ENCODE measurements at places on chromosomes 2 and 18.

DNA sequence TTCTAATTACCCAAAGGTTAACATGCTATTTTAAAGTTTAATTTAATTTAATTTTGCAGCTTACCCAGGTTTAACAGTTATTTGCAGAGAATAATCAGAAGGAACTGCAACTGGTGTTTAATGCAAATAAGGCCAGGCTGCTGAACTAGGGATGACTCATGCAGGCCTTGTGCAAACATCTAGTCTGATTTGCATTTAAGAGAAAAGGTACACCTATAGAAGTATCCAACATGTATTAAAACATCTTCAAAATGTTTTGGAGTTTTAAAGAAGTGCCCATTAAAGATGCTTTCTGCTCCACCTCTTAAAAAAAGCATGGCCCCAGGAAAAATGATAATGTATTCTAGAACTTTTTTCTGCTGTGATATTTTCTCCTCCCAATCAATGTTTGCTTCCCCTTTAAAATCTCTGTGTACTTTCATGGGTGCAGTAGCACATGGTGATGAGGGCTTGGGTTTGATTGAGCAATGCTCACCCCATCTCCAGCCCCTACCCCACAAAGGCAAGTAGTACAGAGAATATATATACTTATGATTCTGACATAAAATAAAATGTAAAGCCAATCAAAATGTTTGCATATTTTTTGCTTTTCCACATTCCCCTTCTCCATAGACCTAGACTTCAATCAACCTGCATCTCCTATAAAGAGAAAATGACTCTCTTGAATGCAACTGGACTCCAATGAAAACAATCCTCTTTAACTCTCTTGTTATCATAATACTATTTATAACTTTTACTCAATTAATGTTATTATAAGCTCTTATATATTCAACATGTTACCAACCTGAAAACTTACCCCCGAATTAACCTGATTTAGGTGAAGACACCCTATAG lies 54.1 kb downstream of the ATP8B1 start:
- H3K27me3 ChIP-seq: no peaks in the 10 kb centered on the region
- H3K4me3 ChIP-seq: no peak overlapping the region
- no peaks in the 10 kb centered on the region for H3K36me3 ChIP-seq
- no peaks in the 10 kb centered on the region for H3K4me1 ChIP-seq

DNA sequence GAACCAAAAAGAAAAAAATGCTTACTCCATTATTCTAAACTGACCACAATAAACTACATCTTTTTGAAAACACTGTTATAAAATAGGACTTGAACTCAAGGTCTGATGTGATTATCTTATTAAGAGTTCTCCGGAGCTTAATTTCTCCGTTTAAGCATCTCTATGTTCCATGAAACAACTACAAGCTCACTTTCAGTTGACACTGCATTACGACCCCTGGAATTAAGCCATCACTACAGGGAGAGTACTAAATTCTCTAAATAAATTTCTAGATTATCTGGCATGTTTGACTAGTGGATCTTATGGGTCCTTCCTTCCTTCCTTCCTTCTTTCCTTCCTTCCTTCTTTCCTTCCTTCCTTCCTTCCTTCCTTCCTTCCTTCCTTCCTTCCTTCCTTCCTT lies 249.0 kb downstream of the IKZF2 start:
- no peak for DNase-seq
- H3K4me3 ChIP-seq: no peak overlapping the region
- peaks cover 6% of the 10 kb centered on the region for H3K36me3 ChIP-seq
- no peaks in the 10 kb centered on the region for H3K4me1 ChIP-seq
- no peaks in the 10 kb centered on the region for H3K27me3 ChIP-seq

- no peaks in the 10 kb centered on the region for H3K36me3 ChIP-seq
- H3K27me3 ChIP-seq: no peaks in the 10 kb centered on the region
- H3K4me1 ChIP-seq: no peaks in the 10 kb centered on the region
- H3K27ac ChIP-seq: no peak overlapping the region
Observed at GRCh38 chr18:45336448-45336847, 278.8 kb upstream of the SLC14A2 start.

DNA sequence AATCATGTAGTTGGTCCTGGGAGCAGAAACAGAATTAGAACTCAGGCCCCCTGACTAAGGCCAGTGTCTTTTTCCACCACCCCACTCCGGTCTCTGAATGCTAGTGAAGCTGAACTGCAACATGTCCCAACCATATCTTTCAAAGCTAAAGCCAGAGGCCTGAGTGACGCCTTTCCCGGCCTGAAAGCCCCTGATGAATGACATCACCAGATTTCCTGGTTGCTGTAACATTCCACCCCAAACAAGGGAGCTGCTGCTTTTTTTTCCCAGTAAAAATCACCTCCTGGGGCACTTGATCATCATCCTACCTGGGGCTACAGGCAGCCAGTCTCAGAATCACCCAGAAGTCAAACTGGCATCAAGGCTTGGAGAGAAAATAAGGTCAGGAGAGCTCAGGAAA lies 162.7 kb downstream of the ARL4C start:
- no peaks in the 10 kb centered on the region for H3K4me1 ChIP-seq
- no peaks in the 10 kb centered on the region for H3K36me3 ChIP-seq
- H3K4me3 ChIP-seq: no peak overlapping the region
- H3K27ac ChIP-seq: no peak overlapping the region
- H3K27me3 ChIP-seq: no peaks in the 10 kb centered on the region

DNA sequence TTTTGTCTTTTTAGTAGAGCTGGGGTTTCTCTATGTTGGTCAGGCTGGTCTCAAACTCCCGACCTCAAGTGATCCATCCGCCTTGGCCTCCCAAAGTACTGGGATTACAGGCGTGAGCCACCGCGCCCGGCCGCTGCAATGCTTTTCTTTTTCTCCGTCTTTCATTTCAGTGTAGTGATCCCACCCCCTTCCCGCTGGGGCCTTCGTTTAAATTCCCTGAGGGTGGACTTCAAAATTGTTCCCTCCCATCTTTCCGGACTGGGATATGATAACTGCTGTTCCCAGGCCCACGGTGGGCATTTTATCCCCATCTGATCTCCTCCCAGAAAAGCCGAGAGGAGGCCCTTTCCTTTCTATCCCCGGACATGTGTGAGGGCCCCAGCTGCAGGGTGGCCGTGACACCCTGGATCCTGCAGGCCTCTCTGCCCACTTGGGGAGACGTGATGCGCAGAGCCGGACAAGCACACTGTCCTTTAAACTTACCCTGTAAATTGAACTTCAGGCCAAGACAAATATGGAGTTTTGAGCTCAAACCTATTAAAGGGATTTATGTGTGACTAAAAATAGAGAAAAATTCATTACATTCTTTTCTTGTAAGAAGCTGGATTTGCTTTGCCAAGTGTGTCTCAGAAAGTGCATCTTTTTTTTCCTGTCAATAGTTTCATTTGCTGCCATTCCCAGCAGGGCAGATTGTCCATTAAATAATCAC lies 54.5 kb upstream of the AFF3 start:
- H3K4me1 ChIP-seq: no peaks in the 10 kb centered on the region
- no peaks in the 10 kb centered on the region for H3K27me3 ChIP-seq
- DNase-seq: no peak
- no peaks in the 10 kb centered on the region for H3K36me3 ChIP-seq
- no peak overlapping the region for H3K4me3 ChIP-seq

GRCh38 chr2:76895469-76895868 lies 626.7 kb downstream of the LRRTM4 start:
- no peaks in the 10 kb centered on the region for H3K36me3 ChIP-seq
- H3K4me3 ChIP-seq: no peak overlapping the region
- DNase-seq: no peak
- H3K27ac ChIP-seq: no peak overlapping the region
- no peaks in the 10 kb centered on the region for H3K27me3 ChIP-seq

GRCh38 chr2:3603536-3604206 lies 8.8 kb downstream of the COLEC11 start:
- no peak overlapping the region for H3K4me3 ChIP-seq
- DNase-seq: no peak
- H3K36me3 ChIP-seq: no peaks in the 10 kb centered on the region
- peaks cover 5% of the 10 kb centered on the region for H3K4me1 ChIP-seq
- H3K27ac ChIP-seq: no peak overlapping the region

GRCh38 chr18:77138270-77138669 lies 5.7 kb upstream of the MBP start:
- DNase-seq: no peak
- H3K27ac ChIP-seq: no peak overlapping the region
- H3K36me3 ChIP-seq: no peaks in the 10 kb centered on the region

- H3K36me3 ChIP-seq: no peaks in the 10 kb centered on the region
- H3K27ac ChIP-seq: no peak overlapping the region
Observed at GRCh38 chr18:3479978-3480509, 30.1 kb downstream of the TGIF1 start.

Measured in CD4-positive, CD25-positive, alpha-beta regulatory T cell (primary cell).